CD4-positive, alpha-beta T cell treated with Interleukin-21 for 1 hour (primary cell): ENCODE measurements at places on chromosomes 7 and 10.

GRCh38 chr10:99329304-99329553 is at the start of gene CNNM1:
TSS of gene CNNM1 (plus strand) at chr10:99329356. CDS start at chr10:99329388, 32 bp downstream.
- no peak for DNase-seq

DNA sequence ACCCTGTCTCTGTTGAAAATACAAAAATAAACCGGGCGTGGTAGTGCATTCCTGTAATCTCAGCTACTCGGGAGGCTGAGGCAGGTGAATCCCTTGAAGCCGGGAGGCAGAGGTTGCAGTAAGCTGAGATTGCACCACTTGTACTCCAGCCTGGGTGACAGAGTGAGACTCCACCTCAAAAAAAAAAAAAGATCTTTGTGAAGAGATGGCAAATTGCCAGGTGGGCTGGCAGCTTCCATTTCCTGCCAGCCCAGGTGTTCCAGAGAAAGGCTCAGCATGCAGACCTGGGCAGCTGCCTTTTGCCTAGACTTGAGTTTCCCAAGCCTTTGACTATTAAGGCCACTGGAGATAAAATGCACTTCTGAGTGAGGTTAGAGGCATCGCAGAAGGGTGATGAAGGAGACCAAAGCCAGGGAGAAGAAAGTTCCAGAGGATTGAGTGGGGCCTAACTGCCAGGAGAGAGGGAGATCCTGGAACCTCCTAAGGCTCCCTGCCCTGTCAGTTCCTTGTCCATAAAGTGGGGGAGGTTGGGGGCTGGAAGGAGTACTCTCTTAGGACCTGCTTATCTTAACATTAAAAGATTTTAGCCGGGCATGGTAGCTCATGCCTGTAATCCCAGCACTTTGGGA is 10.0 kb upstream of the DDIT4 start:
- peak; percentile 59 for DNase-seq

DNA sequence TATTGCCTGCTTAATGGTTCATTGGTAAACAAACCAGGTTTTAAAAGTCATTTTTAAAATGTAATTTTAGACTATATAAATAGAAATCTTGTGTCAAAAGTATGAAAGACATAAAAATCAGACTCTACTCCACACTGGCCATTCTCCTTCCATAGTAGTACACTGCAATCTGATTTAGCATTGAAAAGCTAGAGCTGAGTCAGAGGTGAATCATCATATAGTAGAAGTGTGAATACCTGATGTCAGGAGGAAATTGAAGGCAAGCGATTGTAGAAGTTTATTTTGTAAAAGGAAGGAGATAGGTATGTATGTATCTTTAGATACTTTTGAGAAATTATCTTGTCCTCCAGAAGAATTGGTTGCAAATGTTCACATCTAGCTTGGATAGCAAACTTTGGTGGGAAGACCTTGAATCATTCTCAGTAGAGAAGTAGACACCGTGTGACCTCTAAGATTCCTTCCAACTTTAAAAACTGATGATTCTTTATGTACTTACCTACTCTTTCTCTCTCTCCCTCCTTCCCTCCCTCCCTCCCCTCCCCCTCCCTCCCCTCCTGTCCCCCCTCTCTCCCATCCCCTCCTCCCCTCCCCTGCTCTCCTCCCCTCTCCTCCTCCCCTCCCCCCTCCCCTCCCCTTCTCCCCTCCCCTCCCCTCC is 88.1 kb downstream of the BTAF1 start:
- DNase-seq: no peak

GRCh38 chr10:116169782-116170445 is 103.1 kb downstream of the GFRA1 start:
- DNase-seq: no peak

DNA sequence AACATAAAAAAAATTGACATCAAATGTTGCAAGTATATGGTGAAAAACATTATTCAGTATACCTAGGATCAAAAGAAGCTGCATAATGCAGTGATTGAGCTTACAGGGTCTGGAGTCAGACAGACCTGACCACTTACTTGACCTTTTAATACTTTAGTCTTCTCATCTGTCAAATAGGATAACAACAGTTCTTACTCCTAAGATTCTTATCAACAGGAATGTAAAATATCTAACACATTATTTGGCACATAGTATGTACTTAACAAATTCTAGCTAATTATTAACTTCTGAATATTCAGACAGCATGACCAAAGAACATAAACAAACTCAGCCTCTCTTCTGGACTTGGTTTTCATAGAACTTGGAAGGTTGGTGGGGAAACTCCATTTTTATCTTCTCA is 45.6 kb upstream of the PIP4K2A start:
- no peak for DNase-seq

DNA sequence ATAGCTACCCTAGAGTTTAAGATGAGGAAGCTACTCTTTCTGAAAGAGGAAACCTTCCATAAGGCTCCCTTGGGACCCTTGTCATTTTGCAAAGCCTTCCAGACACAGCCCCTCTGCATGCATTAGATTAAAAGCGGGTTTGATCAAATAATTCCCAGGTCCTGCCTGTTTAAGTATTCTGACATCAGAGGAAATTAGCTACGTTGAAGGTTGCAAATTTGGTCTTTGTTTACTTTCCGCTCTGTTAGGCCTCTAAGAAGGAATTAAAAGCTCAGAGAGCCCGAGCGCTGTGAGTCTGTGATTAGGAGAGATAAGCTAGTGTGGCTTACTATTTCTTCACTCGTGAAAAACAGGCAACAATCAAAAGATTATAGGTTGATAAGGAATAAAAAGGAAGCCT is 1.4 kb upstream of the THSD7A start:
- no peak for DNase-seq

DNA sequence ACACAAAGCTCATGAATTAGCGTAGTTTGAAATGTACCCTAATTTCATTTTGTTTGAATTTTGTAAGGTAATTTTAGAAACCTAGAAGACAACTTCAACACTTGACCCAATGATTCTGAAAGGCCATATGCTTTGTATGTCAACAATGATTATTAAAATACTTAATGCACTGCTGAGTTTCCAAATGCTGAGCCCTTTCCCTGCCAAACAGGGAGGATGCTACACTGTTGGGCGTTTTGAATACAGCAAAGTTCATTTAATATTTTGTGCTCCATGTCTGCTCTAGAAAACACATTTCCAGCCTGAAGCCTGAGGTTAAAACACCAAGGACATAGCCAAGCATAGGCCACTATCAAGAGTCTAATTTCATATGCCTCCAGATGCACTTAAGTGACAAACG is 99.8 kb downstream of the ICA1 start:
- DNase-seq: no peak

DNA sequence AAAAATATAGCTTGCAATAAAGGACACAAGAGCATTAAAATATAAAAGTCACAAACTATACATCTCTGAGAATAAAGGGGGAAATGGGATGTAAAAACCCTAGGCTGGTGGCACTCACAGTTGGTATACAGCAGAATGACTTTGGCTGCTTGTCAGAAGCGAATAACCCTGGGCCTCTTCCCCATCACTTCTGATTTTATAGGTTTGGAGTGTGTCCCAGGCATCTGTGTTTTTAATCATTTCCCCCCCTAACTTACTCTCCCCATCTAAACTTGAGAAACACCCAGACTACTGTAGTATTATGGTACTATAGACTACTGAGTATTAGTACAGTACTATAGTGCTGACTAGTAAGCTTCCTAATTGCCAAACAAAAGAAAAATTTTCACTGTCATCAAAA is 1.8 kb upstream of the RPA3 start:
- DNase-seq: no peak
